ENCODE measurements at places on chromosomes 6 and 20. TPM values are rescaled to one million over a fixed set of nuclear protein-coding genes. Genes with fewer than 3 reads are reported as not detected.

GRCh38 chr20:9141070-9141469, 72.2 kb downstream of the PLCB4 start:
- no peak for DNase-seq

- no peak for DNase-seq
Observed at GRCh38 chr20:58993332-58994248, 12.5 kb downstream of the NELFCD start.

GRCh38 chr6:35977308-35977707, 47.1 kb downstream of the SLC26A8 start:
- no peak for DNase-seq

- DNase-seq = no peak
Observed at GRCh38 chr20:37162646-37163045, 16.5 kb upstream of the RPN2 start.

Gene ID4
- 78.2 TPM for total RNA-seq

Gene KCNK16
- not detected for total RNA-seq

Gene ULBP2
- total RNA-seq = 1.5 TPM

Gene NKAIN2
- total RNA-seq = 109 TPM

DNA sequence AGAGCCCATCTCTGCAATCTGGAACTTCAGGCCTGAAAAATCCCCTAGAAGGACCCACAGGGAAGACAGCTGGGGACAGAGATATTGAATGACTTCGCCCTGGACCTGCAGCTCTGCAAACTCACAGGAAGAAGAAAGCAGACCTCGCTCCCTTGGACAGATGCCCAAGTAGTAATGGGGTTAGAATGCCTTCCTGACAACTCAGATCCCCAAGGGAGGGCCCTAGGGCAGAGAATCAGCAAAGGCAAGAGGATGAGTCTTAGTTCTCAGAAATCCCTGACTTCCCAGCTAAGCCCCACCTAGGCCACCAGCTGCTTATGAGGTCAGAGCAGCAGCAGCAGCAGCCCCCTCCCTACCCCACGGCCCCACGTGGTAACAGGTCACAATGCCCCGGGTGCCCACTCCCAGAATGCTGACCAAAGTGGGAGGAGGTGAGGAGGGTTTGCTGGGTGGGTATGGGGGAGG, at the start of gene C20orf141:
Gene C20orf141, plus strand, starts transcription at position 401 of the 465 bp plus-strand sequence. CDS start 198 bp downstream, outside the sequence.
- DNase-seq = no peak

DNA sequence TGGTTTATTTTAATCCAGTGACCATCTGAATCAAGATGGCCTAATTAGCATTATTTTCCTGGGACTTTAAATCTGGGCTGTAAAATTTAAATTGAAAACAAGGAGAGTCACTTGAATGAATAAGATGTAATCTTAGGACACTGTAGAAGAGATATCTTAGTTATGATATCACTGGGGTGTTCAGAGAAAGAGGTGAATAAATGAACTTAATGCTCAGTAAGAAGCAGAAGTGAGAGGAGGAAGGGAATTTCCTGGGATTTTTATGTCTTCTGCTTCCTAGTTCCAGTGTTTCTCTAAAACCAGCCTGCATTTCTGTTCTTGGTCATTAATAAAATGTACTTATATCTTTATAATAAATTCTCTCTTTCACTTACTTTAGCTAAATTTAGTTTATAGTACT, 136.8 kb upstream of the PTPRK start:
- no peak for DNase-seq

Gene HSPA1L
- 4.3 TPM for total RNA-seq

GRCh38 chr6:96211341-96211740, 195.6 kb downstream of the FUT9 start:
- DNase-seq = no peak

DNA sequence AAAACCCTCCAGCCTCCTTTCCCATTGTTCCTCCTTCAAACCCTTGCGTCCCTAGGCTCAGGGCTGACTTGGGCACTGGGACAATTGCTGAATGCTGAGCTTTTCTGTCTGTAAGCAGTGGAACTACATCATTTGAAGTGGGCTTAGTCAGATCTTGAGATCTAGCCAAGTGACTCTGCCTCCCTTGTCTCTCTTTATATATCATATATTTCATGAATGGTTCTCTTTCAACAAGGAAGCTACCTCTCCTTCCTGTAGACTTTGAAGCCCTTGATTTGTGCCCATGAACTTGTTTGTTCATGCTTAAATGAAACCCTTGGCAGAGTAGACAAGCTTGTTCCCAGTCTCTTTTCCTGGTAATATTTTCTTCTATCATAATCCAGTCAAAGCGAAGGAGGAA, 60.0 kb upstream of the KIF13A start:
- no peak for DNase-seq

- no peak for DNase-seq
Observed at GRCh38 chr6:140319209-140319608, 944.8 kb upstream of the CITED2 start.

Gene MUC22
- total RNA-seq = not detected

GRCh38 chr6:122726649-122727048, 52.9 kb upstream of the FABP7 start:
- DNase-seq = no peak

DNA sequence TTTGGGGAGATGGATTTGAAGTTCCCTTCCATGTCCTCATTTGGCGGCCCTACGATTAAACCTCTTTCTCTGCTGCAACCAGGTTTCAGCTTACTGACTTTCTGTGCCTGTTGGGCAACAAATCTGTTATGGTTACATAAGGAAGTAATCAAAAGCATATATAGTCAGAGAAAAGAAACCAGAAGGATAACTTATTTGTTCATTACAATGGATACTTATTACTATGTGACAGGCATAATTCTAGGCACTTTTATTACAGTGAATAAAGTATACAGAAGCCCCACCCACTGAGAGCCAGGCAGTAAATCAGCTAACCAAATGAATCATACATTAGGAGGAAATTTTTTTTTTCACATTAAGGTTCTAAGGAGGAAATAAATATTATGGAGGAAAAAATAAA, 9.6 kb upstream of the TRIM31 start:
- no peak for DNase-seq

DNA sequence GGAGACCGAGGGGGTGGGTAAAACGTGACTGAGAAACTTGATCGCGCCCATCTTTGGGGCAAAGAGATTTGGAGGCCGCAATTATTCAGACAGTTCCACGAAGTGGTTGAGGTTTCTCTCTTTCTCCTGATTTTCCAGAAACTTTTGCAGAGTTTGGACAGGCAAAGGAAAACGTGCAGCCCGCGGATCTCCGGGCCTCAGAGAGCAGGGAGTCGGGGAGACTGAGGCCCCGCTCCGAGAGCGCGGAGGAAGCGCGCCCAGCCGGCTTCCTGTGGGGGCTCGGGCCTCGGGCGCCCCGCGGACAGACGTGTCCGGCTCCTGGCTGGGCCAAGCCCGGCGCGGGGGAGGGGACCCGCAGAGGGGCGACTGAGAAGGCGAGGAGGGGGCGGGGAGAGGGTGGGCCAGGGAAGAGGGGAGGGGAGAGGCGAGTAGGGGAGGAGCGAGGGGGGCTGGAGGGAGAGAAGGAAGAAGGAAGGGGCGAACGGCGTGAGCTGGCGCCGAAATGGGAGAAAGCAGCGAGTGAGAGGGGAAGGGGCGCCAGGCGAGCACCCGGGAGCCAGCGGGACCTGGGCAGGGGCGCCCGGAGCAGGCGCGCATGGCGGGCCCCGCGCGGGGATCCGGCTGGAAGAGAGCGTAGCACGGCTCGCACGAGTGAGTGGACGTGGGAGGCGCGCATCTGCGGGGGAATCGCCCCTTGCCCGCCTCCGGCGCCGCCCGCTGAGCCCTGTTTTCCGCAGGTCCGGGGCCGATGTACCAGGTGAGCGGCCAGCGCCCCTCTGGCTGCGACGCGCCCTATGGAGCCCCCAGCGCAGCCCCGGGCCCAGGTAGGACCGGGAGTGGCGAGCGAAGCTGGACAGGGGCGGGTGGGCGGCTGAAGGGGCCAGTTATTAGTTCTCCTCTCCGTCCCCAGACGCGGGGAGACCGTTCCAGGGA, at the start of gene MDFI:
Gene MDFI, plus strand, starts transcription at position 467 of the 933 bp plus-strand sequence. Its CDS starts 282 bp downstream, at position 749.
- DNase-seq = no peak

- no peak for DNase-seq
Observed at GRCh38 chr6:123668063-123668462, 31.3 kb upstream of the TRDN start.

DNA sequence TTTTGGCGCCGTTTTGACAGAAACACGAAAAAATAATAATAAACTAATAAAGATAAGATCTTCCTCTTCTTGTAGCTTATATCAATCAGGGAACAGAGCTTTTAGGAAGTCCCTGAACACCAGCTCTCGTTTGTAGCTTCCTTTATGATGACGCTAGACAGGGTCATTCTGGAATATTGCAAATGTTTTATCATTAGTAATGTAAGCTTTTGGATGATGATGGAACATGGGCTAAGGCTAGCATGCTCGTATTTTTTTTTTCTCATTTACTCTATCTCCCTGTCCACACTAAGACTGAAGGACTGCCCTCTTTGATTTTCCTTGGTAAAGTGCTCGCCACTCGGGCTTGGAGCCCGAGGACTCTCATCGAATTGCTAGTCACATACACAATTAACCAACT, 22.1 kb upstream of the POM121L2 start:
- no peak for DNase-seq

Gene MLN
- total RNA-seq = not detected

Gene C6orf132
- not detected for total RNA-seq

- DNase-seq = no peak
Observed at GRCh38 chr6:147058786-147059385, 145.3 kb upstream of the STXBP5 start.

DNA sequence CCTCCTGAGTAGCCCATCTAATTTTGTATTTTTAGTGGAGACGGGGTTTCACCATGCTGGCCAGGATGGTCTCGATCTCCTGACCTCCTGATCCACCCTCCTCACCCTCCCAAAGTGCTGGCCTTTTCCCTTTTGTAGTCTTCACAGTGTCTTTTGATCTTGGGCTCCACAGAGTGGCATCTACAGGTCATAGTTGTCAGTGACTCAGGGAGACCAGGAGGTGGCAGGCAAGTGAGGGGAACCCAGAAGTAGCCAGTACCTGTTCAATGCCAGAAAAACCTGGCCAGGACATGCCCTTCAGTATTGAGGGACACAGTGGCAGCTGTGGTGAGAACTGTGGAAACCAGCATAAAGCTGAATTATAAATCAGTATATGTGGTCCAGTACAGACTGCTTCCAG, 19.6 kb downstream of the RPP21 start:
- DNase-seq = no peak

DNA sequence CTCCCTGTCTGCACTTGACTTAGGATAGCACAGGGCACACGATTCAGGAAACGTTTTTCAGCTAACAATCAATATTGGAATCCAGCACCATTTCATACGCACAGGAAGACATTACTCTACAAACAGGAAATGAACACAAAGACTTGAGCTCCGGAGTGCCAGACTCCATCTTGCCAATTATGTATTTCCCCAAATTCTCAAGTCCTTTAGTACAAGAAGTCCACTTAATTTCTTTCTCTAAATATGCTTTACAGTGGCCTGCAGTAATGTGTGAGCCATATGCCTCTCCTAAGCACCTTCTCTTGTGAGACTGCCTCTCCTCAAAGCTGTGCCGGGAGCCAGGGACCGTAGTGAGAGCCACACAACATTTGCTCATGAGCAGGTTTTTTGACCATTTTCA, 168.2 kb downstream of the THBS2 start:
- no peak for DNase-seq
